Tibial nerve (tissue), 4 donors: ENCODE measurements at places on chromosomes 3 and 15. TPM values are rescaled to one million over a fixed set of nuclear protein-coding genes. Genes with fewer than 3 reads are reported as not detected.

Gene CSK
- 22.8 TPM for total RNA-seq

Gene CACNA2D2
- total RNA-seq: 0.84 TPM

Gene EMC7
- 29.9 TPM for total RNA-seq

Gene BMF
- total RNA-seq: 3.6 TPM

Gene DAZL
- total RNA-seq: not detected

Gene SLC6A20
- 23.2 TPM for total RNA-seq

Gene UBL7
- total RNA-seq: 27.3 TPM

Gene GASK1A
- total RNA-seq: 55.3 TPM

- no peak overlapping the region for H3K4me3 ChIP-seq
- no peaks in the 10 kb centered on the region for H3K27me3 ChIP-seq
- peak overlapping the region; percentile 83 for H3K27ac ChIP-seq
- peaks cover 42% of the 10 kb centered on the region for H3K4me1 ChIP-seq
- no peak for DNase-seq
- H3K36me3 ChIP-seq: no peaks in the 10 kb centered on the region
Measured at GRCh38 chr3:37920156-37920699, 58.5 kb downstream of the CTDSPL start.

- no peak overlapping the region for H3K4me3 ChIP-seq
- DNase-seq: no peak
- no peak overlapping the region for H3K27ac ChIP-seq
- no peaks in the 10 kb centered on the region for H3K27me3 ChIP-seq
Measured at GRCh38 chr15:57463360-57463759, 87.1 kb downstream of the CGNL1 start.

GRCh38 chr15:60620708-60621107 lies 141.8 kb upstream of the ICE2 start:
- H3K4me3 ChIP-seq: no peak overlapping the region
- H3K4me1 ChIP-seq: no peaks in the 10 kb centered on the region
- no peaks in the 10 kb centered on the region for H3K27me3 ChIP-seq
- no peak for DNase-seq

DNA sequence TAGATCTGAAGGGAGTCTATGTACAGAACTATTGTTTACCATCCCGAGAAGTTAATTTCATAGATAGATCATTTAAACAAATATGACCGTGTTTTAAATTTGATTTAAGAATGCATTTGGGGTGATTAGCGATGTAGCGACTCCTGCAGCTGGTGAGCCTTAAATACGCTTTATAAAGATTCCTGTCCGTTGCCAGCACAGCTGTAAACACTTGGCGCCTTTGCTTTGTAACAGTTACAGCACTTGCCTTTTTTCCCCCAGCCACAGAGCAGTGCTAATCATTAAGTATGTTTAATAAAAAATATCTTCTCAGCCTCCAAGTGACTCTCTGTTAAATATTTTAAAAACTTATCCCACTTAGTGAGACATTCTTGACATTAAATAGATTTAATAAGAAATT lies 333.8 kb downstream of the FEZF2 start:
- no peak overlapping the region for H3K4me3 ChIP-seq
- H3K36me3 ChIP-seq: no peaks in the 10 kb centered on the region
- H3K27ac ChIP-seq: no peak overlapping the region
- no peaks in the 10 kb centered on the region for H3K27me3 ChIP-seq

GRCh38 chr3:117510396-117510795 lies 800.8 kb downstream of the TUSC7 start:
- no peak overlapping the region for H3K4me3 ChIP-seq
- H3K4me1 ChIP-seq: no peaks in the 10 kb centered on the region
- no peaks in the 10 kb centered on the region for H3K36me3 ChIP-seq

DNA sequence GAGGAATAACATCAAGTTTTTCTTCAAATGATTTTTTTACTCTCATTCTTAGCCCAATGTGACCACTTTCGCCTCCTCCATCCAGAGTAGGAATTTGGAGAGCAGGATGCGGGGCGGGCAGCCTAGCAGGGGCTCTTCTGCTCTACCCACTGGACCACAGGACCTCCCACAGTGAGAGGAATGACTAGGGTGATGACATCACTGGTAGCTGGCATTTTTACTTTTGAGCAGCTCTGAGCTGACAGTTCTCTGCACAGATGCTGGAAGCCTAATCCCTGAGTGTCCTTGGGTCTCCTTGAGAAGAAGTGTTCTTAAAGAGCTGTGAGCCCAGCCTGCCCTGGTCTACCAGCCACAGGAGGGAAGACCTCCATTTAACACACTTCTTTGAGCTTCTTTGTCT lies 1.4 kb upstream of the HCN4 start:
- peaks cover 60% of the 10 kb centered on the region for H3K27me3 ChIP-seq
- H3K36me3 ChIP-seq: no peaks in the 10 kb centered on the region
- H3K4me1 ChIP-seq: peaks cover 21% of the 10 kb centered on the region
- no peak for DNase-seq
- H3K4me3 ChIP-seq: no peak overlapping the region

- no peak for DNase-seq
- no peaks in the 10 kb centered on the region for H3K27me3 ChIP-seq
- H3K36me3 ChIP-seq: no peaks in the 10 kb centered on the region
- no peak overlapping the region for H3K4me3 ChIP-seq
Measured at GRCh38 chr3:48891606-48892005, 7.1 kb downstream of the SLC25A20 start.

GRCh38 chr15:70426096-70426821 lies 328.5 kb upstream of the TLE3 start:
- H3K27me3 ChIP-seq: no peaks in the 10 kb centered on the region
- H3K4me3 ChIP-seq: no peak overlapping the region
- no peak overlapping the region for H3K27ac ChIP-seq

- no peak overlapping the region for H3K4me3 ChIP-seq
- DNase-seq: peak; percentile 84
Measured at GRCh38 chr15:98311566-98312188, 336.7 kb upstream of the IGF1R start.

GRCh38 chr3:93969443-93969842 lies 4.3 kb downstream of the PROS1 start:
- H3K4me3 ChIP-seq: no peak overlapping the region
- DNase-seq: no peak

- no peak overlapping the region for H3K27ac ChIP-seq
- H3K4me1 ChIP-seq: no peaks in the 10 kb centered on the region
- no peak overlapping the region for H3K4me3 ChIP-seq
- H3K27me3 ChIP-seq: no peaks in the 10 kb centered on the region
Measured at GRCh38 chr15:34927726-34928125, 41.8 kb downstream of the AQR start.

DNA sequence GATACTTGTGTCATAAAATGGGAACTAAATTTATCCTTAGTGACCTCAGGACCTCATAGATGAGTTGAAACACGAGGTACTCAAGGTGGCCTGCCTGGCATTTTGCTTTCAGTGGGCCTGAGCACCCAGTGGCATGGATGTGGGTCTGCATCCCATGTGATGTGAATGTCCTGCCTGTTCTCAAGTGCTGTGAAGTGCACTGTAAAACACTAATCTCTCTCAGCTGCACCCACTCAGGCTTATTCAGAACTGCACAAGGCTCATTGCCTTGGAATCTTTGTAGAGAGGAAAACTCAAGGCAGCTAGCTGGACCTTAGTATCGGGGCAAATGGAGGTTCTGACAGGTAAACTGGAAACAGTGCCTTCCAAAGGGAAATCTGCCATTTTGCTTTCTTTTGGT lies 767.0 kb downstream of the TUSC7 start:
- no peaks in the 10 kb centered on the region for H3K27me3 ChIP-seq
- H3K27ac ChIP-seq: no peak overlapping the region
- no peaks in the 10 kb centered on the region for H3K4me1 ChIP-seq
- no peak for DNase-seq
- no peak overlapping the region for H3K4me3 ChIP-seq
- H3K36me3 ChIP-seq: no peaks in the 10 kb centered on the region

- H3K36me3 ChIP-seq: no peaks in the 10 kb centered on the region
- H3K27me3 ChIP-seq: no peaks in the 10 kb centered on the region
- H3K27ac ChIP-seq: no peak overlapping the region
- H3K4me3 ChIP-seq: no peak overlapping the region
Measured at GRCh38 chr3:108442281-108442680, 68.1 kb downstream of the MYH15 start.

- H3K27ac ChIP-seq: no peak overlapping the region
- H3K4me3 ChIP-seq: no peak overlapping the region
- no peak for DNase-seq
- no peaks in the 10 kb centered on the region for H3K4me1 ChIP-seq
- H3K27me3 ChIP-seq: no peaks in the 10 kb centered on the region
Measured at GRCh38 chr3:84586427-84586826, 372.4 kb upstream of the CADM2 start.

DNA sequence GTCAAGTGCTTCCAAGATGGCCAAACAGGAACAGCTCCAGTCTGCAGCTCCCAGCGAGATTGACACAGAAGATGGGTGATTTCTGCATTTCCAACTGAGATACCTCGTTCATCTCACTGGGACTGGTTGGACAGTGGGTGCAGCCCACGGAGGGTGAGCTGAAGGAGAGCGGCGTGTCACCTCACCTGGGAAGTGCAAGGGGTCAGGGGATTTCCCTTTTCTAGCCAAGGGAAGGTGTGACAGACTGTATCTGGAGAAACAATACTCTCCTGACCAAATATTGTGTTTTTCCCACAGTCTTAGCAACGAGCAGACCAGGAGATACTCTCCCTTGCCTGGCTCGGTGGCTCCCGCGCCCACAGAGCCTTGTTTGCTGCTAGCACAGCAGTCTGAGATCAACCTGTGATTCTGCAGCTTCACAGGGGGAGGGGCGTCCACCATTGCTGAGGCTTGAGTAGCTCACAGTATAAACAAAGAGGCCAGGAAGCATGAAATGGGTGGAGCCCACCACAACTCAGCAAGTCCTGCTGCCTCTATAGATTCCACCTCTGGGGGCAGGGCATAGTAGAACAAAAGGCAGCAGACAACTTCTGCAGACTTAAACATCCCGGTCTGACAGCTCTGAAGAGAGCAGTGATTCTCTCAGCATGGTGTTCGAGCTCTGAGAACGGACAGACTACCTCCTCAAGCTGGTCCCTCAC lies 293.5 kb upstream of the SUCLG2 start:
- no peaks in the 10 kb centered on the region for H3K36me3 ChIP-seq
- no peaks in the 10 kb centered on the region for H3K27me3 ChIP-seq
- H3K4me3 ChIP-seq: no peak overlapping the region
- no peaks in the 10 kb centered on the region for H3K4me1 ChIP-seq
- DNase-seq: no peak
- H3K27ac ChIP-seq: no peak overlapping the region

- H3K4me1 ChIP-seq: peaks cover 5% of the 10 kb centered on the region
- no peaks in the 10 kb centered on the region for H3K36me3 ChIP-seq
- no peaks in the 10 kb centered on the region for H3K27me3 ChIP-seq
Measured at GRCh38 chr3:66036586-66037148, 2.1 kb downstream of the MAGI1 start.

- no peaks in the 10 kb centered on the region for H3K27me3 ChIP-seq
- H3K27ac ChIP-seq: no peak overlapping the region
- H3K4me3 ChIP-seq: peak overlapping the region; percentile 1
- peaks cover 8% of the 10 kb centered on the region for H3K4me1 ChIP-seq
- DNase-seq: peak; percentile 66
Measured at GRCh38 chr15:41603941-41604911, 45.2 kb downstream of the TYRO3 start.

- H3K36me3 ChIP-seq: no peaks in the 10 kb centered on the region
- H3K27ac ChIP-seq: no peak overlapping the region
- H3K27me3 ChIP-seq: no peaks in the 10 kb centered on the region
- H3K4me3 ChIP-seq: no peak overlapping the region
- no peak for DNase-seq
Measured at GRCh38 chr3:115814006-115814405, 190.7 kb downstream of the GAP43 start.

DNA sequence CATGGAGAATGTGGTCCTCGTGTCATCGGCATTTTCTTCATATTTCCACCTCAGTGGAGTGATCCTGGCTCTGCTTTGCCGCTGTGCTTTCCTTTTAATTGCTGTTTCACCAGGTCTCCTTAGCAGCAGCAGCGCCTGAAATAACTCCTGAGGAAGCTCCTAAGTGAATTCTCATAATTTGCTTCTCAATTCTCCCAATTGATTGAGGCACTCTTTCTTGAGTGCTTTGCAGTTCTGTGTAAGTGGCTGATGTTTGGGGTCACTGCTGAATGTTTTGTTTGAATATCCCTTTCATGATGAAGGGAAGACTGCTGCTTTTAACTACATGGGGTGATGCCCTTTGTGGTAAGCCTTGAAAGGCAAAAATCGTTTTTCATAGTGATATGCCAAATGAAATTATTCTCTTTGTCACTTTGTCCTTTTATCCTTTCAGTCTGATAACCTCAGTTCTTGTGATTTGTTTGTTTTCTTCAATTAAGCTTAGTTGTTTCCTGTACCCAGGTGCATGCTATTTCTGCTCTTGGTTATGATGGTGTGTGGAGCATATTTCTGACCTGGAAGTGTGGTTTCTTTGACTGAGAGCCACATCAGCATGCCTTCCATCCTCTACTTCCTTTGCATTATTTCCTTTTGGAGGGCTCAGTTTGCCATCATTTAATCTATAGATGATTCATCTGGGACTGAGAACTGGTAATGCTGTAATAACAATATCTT lies 36.7 kb downstream of the HMG20A start:
- no peaks in the 10 kb centered on the region for H3K36me3 ChIP-seq
- peaks cover 52% of the 10 kb centered on the region for H3K4me1 ChIP-seq
- H3K4me3 ChIP-seq: no peak overlapping the region
- no peaks in the 10 kb centered on the region for H3K27me3 ChIP-seq
- H3K27ac ChIP-seq: no peak overlapping the region

GRCh38 chr3:140447136-140447535 lies 230.7 kb upstream of the TRIM42 start:
- H3K27ac ChIP-seq: no peak overlapping the region
- no peak for DNase-seq
- no peaks in the 10 kb centered on the region for H3K27me3 ChIP-seq
- H3K36me3 ChIP-seq: no peaks in the 10 kb centered on the region

DNA sequence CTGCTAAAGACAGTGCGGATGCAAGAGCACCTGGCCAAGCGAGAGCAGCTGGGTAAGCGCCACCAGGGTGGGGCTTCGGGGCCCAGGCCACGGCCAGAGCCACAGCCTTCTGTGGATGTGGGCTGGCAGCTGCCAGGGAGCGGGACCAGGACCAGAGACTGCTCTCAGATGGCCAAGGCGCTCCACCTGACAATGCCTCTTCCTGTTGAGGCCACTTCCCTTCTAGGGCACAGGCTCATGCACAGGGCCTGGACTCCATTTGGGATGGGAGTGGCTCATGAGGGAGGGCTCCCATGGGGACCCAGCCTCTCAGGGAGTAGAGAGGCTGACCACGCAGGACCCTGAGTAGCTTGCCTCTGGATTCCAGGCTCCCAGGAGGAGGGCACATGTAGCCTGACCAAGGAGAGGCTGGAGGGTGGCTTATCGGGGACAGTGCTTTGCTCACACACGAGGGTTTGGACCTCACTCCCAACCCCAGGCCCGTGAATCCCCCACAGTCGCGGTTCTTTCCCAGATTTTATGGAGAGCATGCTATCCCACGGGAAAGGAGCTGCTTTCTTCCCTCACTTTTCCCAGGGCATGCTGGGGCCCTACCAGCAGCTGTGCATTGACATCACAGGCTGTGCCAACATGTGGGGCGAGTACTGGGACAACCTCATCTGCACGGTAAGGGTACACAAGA lies 25.1 kb downstream of the ACAA1 start:
- H3K4me3 ChIP-seq: no peak overlapping the region
- no peaks in the 10 kb centered on the region for H3K4me1 ChIP-seq
- no peak overlapping the region for H3K27ac ChIP-seq
- no peaks in the 10 kb centered on the region for H3K36me3 ChIP-seq
- H3K27me3 ChIP-seq: no peaks in the 10 kb centered on the region

GRCh38 chr3:160053048-160053391 lies 64.4 kb downstream of the IL12A start:
- H3K4me1 ChIP-seq: no peaks in the 10 kb centered on the region
- no peak overlapping the region for H3K4me3 ChIP-seq
- no peaks in the 10 kb centered on the region for H3K27me3 ChIP-seq
- H3K27ac ChIP-seq: no peak overlapping the region
- no peaks in the 10 kb centered on the region for H3K36me3 ChIP-seq
- no peak for DNase-seq
